ENCODE measurements at places on chromosomes 5 and 9. TPM values are rescaled to one million over a fixed set of nuclear protein-coding genes. Genes with fewer than 3 reads are reported as not detected.

GRCh38 chr9:123514766-123515165 is 158.8 kb downstream of the CRB2 start:
- no peak for DNase-seq

DNA sequence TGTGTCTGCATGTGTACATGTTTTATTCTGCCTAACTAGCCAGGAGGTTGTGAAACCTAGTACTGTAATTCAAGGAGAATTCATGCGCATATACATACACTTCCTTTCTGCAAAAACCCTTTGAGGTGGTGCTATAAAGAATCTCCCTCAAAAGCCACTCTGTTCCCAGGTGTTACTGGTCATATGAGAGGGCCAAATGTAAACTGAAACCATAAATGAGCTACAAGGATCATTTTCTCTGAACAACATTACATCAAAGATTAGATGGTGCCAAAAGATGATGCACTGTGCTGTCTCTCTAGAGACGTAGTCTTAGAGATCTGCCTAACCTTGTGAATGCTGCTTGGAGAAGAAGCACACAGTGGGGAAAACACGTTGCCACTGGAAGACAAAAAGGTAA is 15.7 kb downstream of the NREP start:
- DNase-seq, result no peak

DNA sequence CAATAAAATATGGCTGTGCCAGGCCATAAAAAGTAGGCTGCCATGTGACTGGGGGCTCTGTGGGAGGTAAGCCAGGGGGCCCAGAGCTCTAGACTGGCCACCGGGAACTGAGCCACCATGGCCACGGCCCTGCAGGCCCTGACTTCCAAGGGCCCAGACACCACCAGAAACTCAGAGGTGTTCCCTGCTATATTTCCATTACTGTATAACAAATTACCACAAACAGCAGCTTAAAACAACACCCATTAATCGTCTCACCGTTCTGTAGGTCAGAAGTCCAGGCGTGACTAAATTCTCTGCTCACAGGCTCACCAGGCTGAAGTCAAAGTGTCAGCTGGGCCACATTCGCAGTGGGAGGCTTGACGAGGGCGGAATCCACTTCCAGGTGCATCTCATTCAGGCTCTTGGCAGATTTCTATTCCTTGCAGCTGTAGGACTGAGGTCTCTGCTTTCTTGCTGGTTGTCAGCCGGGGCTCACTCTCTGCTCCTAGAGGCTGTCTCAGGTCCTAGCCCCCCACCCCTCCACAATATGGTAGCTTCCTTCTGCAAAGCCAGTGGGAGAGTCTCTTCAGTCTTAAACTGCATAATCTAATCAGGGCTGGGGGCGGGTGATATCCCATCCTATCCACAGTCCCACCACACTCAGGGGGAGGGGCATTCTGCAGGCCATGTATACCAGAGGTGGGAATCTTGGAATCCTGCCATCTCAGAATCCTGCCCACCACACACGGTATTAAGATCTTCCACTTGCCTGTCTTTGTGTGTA is 125.4 kb downstream of the C5orf15 start:
- DNase-seq, result no peak

DNA sequence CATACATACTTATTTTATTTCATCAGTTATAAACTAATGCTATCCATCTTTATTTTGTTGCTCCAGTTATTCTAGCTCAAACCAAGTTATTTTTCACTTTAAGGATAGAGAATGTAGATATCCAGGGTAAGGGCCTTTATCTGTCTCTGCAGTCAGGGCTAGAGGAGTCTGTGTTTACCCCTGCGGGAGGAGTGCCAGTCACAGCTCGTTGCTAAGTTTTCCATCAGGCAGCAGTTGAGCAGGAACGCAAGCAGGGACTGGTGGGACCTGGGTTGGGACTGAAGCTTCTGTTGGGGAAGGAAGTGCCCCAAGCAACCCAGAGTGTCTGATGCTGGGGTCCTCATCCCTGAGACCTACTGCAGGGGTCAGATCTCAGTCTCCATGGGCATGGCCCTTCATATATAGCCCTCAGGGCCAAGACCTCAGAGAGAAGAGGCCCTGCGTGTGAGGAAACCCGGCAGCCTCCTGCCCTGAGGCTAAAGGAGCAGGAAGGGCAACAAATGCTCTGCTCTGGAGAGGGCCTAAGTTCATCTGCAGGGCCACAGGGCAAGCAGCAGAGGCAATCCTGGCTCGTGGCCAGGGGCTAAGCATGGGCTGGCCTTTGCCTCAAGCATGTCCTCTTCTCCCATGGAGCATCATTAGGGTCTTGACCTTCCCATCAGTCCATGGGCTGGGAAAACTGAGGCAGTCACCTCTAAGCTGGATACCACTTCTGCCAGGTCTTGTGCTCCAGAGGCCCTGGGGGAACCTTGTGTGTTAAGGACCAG is 6.6 kb downstream of the SLC22A4 start:
- no peak for DNase-seq

DNA sequence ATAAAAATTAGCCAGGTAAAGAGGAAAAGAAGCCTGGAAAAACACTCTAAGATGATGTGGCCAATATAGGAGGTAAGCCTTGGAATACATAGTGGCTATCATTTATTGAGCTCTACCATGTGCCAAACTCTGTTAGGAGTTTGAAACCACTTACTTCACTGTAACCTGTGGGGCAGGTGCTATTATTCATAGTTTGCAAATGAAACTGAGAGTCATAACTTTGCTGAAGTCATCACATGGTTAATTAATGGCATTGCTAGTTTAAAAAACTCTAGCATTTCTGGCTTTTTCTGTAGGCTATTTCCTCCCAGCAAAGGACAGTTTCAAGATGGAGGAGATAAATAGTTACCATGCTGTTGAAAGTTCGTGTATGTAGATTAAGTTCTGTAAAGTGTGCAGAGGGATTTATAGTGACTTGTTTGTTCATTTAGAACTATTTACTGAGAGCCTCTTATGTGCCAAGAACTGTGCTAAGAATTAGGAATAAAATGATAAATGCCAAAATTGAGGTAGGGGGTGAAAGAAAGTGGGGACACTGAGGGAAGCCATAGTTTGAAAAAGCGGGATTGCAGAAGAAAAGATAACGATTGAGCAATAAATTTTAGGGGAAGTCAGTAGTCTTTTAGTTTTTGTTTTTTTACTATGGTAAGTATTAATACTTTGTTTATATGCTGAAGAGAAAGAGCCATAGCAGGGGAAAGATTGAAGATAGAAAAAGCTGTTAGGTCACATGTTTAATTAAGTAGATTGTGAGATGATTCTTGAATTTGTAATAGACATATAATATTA is 57.2 kb downstream of the WDR70 start:
- no peak for DNase-seq

GRCh38 chr5:60404171-60404570 is 295.8 kb downstream of the DEPDC1B start:
- DNase-seq, result no peak

DNA sequence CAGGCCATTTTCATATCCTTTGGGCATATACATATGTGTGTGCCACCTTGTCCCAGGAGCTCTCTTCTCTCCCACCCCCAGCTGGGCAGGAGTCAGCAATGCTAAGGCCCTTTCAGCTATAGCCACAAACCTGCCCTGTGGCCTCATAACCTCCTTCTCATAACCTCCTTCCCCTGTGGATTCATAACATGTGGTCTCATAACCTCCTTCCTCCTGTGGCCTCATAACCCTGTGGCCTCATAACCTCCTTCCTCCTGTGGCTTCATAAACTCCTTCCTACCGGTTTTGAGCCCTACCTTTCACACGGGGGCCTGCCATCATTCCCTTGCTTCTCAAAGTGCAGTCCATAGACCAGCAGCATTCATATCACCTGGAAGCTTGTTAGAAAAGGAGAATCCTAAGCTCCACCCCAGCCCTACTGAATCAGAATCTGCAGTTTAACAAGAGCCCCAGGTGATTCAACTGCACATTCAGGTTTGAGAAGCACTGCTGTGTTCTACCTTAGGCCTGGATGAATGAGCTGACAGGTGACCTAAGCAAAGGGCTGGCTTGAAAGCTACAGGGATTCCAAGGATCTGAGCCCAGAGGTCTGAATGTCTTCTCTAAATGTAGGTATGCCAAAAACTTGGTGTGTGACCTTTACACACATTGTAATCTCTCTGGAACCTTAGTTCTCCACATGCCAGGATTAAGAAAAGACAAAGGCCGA is 41.9 kb upstream of the PLPP6 start:
- DNase-seq, result no peak

- DNase-seq, result no peak
These were observed 1723.3 kb downstream of the EFNA5 start for GRCh38 chr5:105947461-105947860.

The LCN12 gene
- not detected for total RNA-seq

DNA sequence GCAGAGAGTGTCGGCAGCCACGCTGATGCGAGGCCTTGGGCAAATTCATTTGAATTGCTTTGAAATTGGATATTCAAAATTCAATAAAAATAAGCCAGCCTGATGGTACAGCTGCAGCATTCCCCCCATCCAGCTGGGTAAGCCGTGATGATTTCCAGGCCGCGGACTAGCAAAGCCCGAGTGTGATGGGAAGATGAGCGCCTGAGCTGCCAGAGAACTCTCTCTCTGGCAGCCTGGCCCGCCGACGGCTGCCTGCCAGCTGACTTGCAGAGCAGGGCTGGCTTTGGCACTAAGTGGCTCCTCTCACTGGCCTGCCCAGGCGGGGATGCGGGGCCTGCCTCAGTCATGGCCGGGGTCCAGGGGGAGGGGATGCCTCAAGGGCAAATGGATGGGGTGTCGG is 268.3 kb upstream of the WWC1 start:
- no peak for DNase-seq
